ENCODE measurements at places on chromosomes 7 and 10. TPM values are rescaled to one million over a fixed set of nuclear protein-coding genes. Genes with fewer than 3 reads are reported as not detected.

NUTM2B gene
- polyA plus RNA-seq, result 2.0 TPM

ASZ1 gene
- polyA plus RNA-seq, result not detected

TRRAP gene
- 11.3 TPM for polyA plus RNA-seq

SRRM3 gene
- polyA plus RNA-seq, result 52.8 TPM

NEURL1 gene
- polyA plus RNA-seq, result 0.16 TPM

TMEM270 gene
- not detected for polyA plus RNA-seq

SMO gene
- 4.9 TPM for polyA plus RNA-seq

CALML3 gene
- polyA plus RNA-seq, result not detected

MYOZ1 gene
- polyA plus RNA-seq, result 72.6 TPM

AKR1C4 gene
- not detected for polyA plus RNA-seq

OR2A1 gene
- 0.02 TPM for polyA plus RNA-seq

CYP26A1 gene
- not detected for polyA plus RNA-seq

AOC1 gene
- not detected for polyA plus RNA-seq

PPIA gene
- 1,145 TPM for polyA plus RNA-seq

EXOSC1 gene
- 35.2 TPM for polyA plus RNA-seq

GIMAP1 gene
- polyA plus RNA-seq, result 7.8 TPM

UCMA gene
- not detected for polyA plus RNA-seq

HYCC1 gene
- 7.7 TPM for polyA plus RNA-seq

DPY19L1 gene
- 11.9 TPM for polyA plus RNA-seq

LRRN3 gene
- 25.1 TPM for polyA plus RNA-seq

CYP2C8 gene
- polyA plus RNA-seq, result 0.11 TPM

SLC39A12 gene
- 0.05 TPM for polyA plus RNA-seq

ANKRD7 gene
- 1.1 TPM for polyA plus RNA-seq

PLXDC2 gene
- polyA plus RNA-seq, result 5.5 TPM

SPDYE1 gene
- polyA plus RNA-seq, result 0.02 TPM

SPOCK2 gene
- 12.8 TPM for polyA plus RNA-seq

TAS2R3 gene
- 0.18 TPM for polyA plus RNA-seq

SFTPD gene
- polyA plus RNA-seq, result 0.23 TPM

STRIP2 gene
- 7.1 TPM for polyA plus RNA-seq

MBL2 gene
- not detected for polyA plus RNA-seq

POM121 gene
- 13.1 TPM for polyA plus RNA-seq

SRPK2 gene
- 10.4 TPM for polyA plus RNA-seq

FBH1 gene
- 49.3 TPM for polyA plus RNA-seq

CUBN gene
- 0.41 TPM for polyA plus RNA-seq

ATG9B gene
- polyA plus RNA-seq, result 0.43 TPM

All from right cardiac atrium (tissue), 5 donors.